ENCODE measurements at places on chromosomes 1 and 21.

- DNase-seq: no peak
Measured at GRCh38 chr21:35503671-35504070, 454.6 kb upstream of the RUNX1 start.

DNA sequence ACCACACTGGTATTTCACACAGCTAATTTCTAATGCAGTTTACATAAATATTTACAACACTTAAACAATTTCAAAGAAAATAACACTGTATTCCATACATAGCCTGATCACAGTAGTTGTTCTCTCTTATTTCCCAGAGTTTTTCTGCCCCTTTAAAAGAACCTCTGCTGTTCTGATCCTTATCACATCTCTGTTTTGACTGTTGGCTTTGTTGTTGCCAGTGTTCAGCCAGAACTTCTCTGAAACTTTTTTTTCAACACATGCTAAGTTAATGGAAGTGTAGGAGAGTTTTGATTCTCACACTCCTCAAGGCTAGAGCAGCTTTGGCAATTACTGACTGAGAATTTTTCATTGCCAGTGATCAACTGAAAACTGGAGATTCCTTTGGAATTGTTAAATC, 11.1 kb downstream of the SELE start:
- no peak for DNase-seq

DNA sequence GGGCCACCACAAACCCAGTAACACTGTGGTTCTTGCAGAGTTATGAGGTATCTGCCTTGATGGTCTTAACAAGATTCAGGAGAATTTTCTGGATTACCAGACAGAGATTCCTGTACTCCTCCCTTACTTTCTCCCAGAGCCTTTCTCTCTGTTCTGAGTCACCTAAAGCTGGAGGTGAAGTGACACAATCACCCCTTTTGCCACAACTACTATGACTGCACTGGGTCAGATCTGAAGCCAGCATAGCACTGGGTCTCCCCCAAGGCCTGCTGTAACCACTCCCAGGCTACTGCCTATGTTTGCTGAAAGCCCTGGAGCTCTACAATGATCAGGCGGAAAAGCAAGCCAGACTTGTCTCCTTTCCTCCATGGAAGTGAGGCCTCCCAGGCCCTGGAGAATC, 156.7 kb upstream of the NEGR1 start:
- peak; percentile 45 for DNase-seq

- no peak for DNase-seq
Measured at GRCh38 chr1:213858581-213858980, 129.2 kb upstream of the PROX1 start.

DNA sequence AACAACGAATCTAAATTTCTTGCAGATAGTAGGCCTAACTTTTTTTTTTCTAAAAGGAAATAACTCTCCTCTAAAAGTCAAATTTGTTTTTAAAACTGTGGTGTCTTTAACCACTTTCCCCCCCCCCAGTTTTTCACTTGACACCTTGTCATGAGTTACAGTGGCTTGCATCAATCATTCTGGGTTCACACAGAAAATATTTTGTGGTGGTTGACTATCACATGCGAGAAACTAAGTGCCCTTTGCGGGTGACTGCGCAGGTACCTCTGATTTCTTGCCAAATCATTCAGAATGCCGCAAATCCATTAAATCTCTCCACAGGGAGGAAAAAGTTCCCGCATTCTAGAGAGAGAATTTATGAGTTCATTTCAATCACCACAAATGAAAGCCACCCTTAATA, 23.8 kb upstream of the SAMSN1 start:
- DNase-seq: no peak

GRCh38 chr1:16321176-16321867, 31.0 kb downstream of the FBXO42 start:
- no peak for DNase-seq

DNA sequence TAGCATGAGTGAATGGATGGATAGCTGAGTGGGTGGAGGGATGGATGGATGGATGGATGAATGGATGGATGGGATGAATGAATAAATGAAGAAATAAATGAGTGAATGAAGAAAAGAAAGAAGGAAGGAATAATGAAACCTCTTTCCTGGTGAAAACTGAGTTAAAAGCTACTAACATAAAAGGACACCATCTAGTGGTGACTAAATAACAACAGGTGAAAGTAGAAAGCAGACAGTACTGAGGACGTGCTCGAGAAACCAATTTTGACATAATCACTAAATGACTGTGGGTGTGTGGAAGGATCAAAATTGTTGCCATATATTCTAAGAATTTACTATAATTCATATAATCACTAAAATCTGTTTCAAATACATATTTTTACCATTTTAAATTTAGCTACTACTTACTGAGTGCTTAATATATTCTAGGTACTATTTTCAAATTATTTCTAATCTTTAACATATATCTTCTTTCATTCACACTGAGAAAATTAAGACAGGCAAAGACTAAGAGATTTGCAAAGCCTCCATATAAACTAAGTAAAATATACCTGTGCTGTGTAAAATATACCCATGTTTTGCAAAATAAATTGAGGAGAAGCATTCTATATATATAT, 522.9 kb downstream of the LRRIQ3 start:
- no peak for DNase-seq

GRCh38 chr1:168714012-168714411, 15.0 kb downstream of the DPT start:
- DNase-seq: no peak

DNA sequence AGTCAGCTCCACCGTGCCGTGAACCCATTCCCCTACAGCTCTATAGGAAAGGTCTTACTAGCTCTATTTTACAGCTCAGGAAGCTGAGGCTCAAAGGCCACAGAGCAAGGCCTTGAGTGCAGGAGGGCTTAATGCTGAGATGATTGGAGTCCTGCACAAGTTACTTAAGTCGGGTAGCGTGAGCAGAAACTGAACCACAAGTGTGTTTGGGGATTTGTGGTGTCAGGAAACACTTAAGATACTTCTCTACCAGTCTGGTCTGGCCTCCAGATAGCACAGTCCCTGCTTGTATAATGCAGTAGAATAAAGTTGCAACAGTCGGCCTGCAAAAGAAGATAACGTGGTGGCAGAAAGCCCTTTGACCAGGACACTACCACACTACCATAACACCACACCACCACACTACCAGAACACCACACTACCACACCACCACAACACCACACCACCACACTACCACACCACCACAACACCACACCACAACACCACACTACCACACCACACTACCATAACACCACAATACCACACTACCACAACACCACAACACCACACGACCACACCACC, 118.1 kb downstream of the SPSB1 start:
- peak; percentile 29 for DNase-seq

GRCh38 chr1:236075848-236076247, 11.0 kb upstream of the NID1 start:
- no peak for DNase-seq

- no peak for DNase-seq
Measured at GRCh38 chr1:156468693-156469345, 31.8 kb downstream of the MEF2D start.

GRCh38 chr1:84253036-84253435, 48.5 kb upstream of the SAMD13 start:
- peak; percentile 91 for DNase-seq

DNA sequence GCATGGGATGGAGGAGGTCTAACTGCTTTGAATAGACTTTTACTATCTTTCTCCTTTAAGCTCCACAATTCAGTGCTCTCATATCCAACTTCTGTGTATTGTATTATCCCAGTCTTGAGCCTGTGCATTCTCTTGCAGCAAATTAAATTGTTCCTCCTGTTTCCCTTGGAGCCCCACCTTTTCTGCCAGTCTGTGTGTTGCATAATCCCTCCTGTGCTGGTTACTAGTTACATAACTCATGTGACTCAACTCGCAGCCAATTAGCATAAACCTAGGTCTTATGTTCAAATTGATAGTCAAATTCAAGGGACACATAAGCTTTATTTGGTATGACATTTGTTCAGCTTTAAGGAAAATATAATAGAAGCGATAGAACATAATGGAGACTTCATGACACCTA, 1863.5 kb downstream of the MRPL39 start:
- no peak for DNase-seq

- DNase-seq: no peak
Measured at GRCh38 chr1:30034105-30034626, 689.2 kb downstream of the MATN1 start.

GRCh38 chr1:213979751-213980586, 7.8 kb upstream of the PROX1 start:
- no peak for DNase-seq

DNA sequence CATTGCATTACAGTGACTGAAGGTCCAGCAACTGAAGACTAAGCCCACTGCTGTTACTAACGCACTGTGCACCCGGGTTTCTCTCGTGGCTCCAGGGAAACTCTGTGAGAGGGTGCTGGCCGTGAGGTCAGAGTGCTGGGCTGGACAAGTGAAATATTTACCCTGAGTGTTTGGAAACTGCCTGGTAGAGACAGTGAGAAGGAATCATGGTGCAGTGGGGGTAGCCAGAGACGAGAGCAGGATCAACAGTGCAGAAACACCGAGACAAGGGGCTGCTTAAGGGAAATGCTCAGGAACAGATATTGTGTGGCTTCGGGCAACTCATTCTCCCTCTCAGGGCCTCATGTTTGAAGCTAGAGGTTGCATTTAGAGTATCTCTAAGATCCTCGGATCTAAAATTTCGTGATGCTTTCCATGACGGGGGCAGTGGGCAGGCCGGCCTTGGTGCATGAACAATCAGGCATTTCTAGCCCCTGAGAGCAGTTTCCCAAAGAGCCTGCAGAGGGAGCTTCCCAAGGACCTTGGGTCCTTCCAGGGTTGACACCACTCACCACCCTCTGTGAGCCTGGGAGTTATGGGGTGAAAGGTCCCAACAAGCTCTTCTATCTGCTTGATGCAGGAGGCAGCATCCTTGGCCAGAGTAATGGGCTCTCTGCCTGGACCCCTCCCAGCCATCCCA, 9.7 kb downstream of the CD2 start:
- DNase-seq: no peak

GRCh38 chr1:248750496-248750895, 5.1 kb downstream of the LYPD8 start:
- no peak for DNase-seq

- DNase-seq: no peak
Measured at GRCh38 chr1:29602203-29602602, 365.9 kb downstream of the PTPRU start.

DNA sequence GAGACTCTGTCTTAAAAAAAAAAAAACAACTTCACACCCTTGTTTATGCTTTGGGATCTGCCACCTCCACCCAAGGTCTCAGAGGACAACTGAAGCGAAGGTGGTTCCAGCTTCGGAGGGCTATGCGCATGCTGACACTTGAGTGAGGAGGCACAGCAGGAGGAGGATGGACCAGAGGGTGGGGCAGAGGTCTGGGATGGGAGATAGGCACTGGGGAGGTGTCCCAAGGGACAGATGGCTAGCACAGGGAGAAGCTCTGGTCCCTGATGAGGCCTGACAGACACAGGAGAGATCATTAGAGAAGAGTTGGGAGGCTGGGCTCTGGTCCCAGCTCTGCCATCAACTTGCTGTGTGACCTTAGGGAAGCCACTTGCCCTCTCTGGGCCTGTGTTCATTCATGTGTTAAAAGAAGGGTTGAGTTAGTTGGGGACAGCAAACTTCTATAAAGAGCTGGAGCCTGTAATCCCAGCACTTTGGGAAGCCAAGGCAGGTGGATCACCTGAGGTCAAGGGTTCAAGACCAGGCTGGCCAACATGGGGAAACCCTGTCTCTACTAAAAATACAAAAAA, 16.8 kb downstream of the E2F2 start:
- DNase-seq: no peak

All from brain microvascular endothelial cell (primary cell).